ENCODE measurements at places on chromosomes 5 and 9. TPM values are rescaled to one million over a fixed set of nuclear protein-coding genes. Genes with fewer than 3 reads are reported as not detected.

Gene IL3
- 1.5 TPM for total RNA-seq

DNA sequence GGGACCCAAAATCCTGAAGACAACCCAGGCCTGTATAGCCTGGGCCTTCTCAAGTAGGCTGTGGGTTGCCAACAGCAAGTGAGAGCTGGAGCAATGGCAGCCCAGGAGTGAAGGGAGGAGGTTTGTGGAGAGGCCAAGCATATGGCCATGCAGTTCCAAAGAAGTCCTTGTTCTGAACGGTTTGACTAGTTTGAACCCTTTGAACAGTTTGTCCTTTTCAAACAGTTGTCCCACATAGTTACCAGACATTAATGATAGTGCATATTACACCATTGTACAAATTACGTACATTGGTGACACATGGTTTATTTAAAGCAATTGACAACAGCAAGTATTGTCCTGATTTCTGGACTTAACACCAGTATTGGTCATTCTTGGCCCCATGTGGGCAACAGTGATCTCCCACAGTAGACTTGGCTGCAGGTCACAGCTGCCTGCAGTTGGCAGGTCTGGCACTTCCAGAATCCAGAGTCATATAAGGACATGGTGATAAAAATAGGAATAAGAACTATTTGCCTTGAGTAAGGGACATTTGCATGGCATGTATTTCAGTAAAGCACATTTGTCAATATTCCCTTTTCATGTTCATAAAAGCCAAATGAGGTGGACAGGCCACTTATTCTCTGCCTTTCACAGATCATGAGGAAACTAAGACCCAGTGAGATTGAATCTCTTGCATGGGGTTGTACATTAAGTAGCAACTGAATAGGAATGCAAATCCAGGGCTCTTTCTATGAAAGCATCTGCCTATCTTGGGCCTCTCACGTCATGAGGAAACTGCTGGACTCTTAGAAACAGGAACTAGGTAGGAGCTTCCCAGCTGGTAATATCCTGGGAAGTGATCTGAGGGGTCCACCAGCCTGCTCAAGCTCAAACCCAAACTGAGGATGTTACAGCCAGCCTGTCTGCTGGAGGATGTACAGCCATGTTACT lies 30.3 kb downstream of the SLC25A48 start:
- H3K27me3 ChIP-seq = peaks cover 9% of the 10 kb centered on the region
- DNase-seq = no peak
- no peaks in the 10 kb centered on the region for H3K4me1 ChIP-seq
- H3K36me3 ChIP-seq = no peaks in the 10 kb centered on the region
- H3K4me3 ChIP-seq = no peak overlapping the region

GRCh38 chr5:93587597-93588351 lies 4.8 kb downstream of the NR2F1 start:
- peaks cover 26% of the 10 kb centered on the region for H3K4me1 ChIP-seq
- peak overlapping the region; percentile 72 for H3K27ac ChIP-seq
- H3K4me3 ChIP-seq = no peak overlapping the region
- peaks cover 73% of the 10 kb centered on the region for H3K27me3 ChIP-seq

GRCh38 chr5:68331192-68332079 lies 115.9 kb downstream of the PIK3R1 start:
- H3K4me3 ChIP-seq = no peak overlapping the region
- peaks cover 19% of the 10 kb centered on the region for H3K4me1 ChIP-seq
- H3K27ac ChIP-seq = no peak overlapping the region
- no peak for DNase-seq
- H3K36me3 ChIP-seq = no peaks in the 10 kb centered on the region

DNA sequence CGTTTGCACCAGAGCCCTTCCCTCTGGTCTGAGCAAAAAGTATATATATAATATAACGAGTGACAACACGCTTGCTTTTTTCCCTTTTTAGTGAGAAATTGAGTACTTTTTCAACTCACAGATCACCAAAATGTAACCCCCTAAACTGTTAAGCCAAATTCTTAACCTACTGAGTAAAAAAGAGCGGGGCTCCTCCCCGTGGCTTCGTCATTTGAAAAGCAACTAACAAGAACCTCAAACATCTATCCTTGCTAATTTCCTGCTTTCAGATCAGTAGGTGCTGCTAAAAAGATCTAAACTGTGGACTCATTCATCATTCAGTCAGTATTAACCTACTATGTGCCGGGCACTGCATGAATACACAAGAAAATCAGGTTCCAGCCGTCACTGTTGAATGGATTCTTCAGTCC lies 1.0 kb upstream of the PTBP3 start:
- H3K4me3 ChIP-seq = peak overlapping the region; percentile 94
- H3K27ac ChIP-seq = peak overlapping the region; percentile 98
- H3K4me1 ChIP-seq = peaks cover 26% of the 10 kb centered on the region
- peaks cover 2% of the 10 kb centered on the region for H3K36me3 ChIP-seq

DNA sequence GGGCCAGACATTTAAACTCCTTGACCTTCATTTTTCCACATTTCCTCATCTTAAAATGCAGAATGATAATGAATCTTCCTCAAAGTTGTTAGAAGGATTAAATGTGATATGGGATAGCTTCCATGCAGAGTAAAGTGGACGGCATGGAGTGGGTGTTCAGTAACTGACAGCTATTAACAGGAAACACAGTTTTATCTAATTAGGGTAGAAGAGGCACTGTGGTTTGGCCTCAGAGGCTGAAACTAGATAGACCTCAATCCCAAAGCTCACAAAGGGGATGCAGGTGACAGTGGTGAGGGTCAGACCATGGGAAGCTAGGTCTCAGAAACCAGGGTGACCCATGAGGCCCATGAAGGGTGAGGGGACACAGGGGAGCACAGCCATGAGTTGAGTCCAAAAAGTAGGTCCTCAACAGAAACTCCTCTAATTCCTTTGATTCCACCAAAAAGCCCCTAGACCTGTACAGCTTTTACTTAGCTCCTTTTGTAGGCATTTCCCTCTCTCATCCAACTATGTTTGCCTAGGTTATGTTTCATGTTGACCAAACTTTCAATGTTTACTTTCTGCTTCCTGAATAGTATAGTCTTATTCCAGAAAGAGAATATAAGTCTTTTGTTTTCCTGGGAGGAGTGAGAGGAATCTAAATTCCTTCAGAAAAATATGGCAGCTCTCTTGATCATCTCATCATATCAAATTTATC lies 27.9 kb upstream of the GLDC start:
- no peaks in the 10 kb centered on the region for H3K36me3 ChIP-seq
- H3K4me1 ChIP-seq = peaks cover 6% of the 10 kb centered on the region
- no peak overlapping the region for H3K4me3 ChIP-seq
- no peak overlapping the region for H3K27ac ChIP-seq
- H3K27me3 ChIP-seq = peaks cover 4% of the 10 kb centered on the region

Gene FSTL4
- not detected for total RNA-seq

Gene PAPPA
- total RNA-seq = not detected

- no peak overlapping the region for H3K27ac ChIP-seq
- no peaks in the 10 kb centered on the region for H3K4me1 ChIP-seq
- H3K4me3 ChIP-seq = no peak overlapping the region
- H3K27me3 ChIP-seq = peaks cover 13% of the 10 kb centered on the region
- DNase-seq = peak; percentile 30
Observed at GRCh38 chr5:135213466-135214239, 179.6 kb upstream of the PITX1 start.

GRCh38 chr5:16934677-16935153 lies 1.4 kb downstream of the MYO10 start:
- H3K36me3 ChIP-seq = no peaks in the 10 kb centered on the region
- H3K4me3 ChIP-seq = no peak overlapping the region
- H3K27me3 ChIP-seq = peaks cover 55% of the 10 kb centered on the region
- DNase-seq = no peak

Gene LHX2
- total RNA-seq = not detected

Gene GDA
- total RNA-seq = not detected

Gene S100Z
- 2.1 TPM for total RNA-seq

GRCh38 chr5:174692381-174692780 lies 32.0 kb upstream of the MSX2 start:
- H3K27ac ChIP-seq = no peak overlapping the region
- H3K27me3 ChIP-seq = peaks cover 54% of the 10 kb centered on the region
- no peak overlapping the region for H3K4me3 ChIP-seq
- no peaks in the 10 kb centered on the region for H3K36me3 ChIP-seq

DNA sequence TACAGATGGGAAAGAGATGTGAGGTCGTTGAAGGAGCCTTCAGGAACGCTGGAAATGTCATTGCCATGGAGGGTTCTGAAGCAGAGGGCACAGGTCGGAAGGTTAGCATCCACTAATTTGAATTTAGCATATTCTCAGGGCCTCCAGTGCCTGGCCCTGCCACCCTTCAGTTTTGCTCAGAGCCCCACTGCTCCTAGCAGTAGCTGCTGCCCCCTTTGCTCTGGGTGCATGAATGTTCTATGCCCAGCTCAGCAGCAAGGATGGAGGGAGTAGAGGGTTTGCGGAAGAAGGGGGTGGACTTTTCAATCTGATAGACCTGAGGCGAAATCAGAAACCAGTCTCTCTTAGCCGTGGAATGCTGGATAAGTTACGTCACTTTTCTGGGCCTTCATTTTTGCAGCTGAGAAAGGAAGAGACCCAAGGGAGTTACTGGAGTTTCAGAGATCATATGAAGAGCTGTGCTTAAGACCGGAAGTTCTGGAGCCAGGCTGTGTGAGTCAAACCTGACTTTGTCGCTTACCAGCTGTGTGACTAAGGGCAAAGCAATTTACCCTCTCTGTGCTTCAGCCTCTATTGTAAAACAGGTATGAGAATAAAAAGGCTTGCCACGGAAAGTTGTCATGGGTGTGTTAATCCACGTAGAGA lies 133.2 kb upstream of the PANK3 start:
- H3K4me1 ChIP-seq = no peaks in the 10 kb centered on the region
- H3K27me3 ChIP-seq = peaks cover 2% of the 10 kb centered on the region
- no peak for DNase-seq
- H3K36me3 ChIP-seq = no peaks in the 10 kb centered on the region
- H3K4me3 ChIP-seq = no peak overlapping the region

GRCh38 chr9:126421567-126422428 lies 95.2 kb downstream of the MVB12B start:
- no peak overlapping the region for H3K4me3 ChIP-seq
- H3K36me3 ChIP-seq = peaks cover 28% of the 10 kb centered on the region
- peaks cover 23% of the 10 kb centered on the region for H3K4me1 ChIP-seq
- H3K27ac ChIP-seq = no peak overlapping the region
- no peaks in the 10 kb centered on the region for H3K27me3 ChIP-seq

DNA sequence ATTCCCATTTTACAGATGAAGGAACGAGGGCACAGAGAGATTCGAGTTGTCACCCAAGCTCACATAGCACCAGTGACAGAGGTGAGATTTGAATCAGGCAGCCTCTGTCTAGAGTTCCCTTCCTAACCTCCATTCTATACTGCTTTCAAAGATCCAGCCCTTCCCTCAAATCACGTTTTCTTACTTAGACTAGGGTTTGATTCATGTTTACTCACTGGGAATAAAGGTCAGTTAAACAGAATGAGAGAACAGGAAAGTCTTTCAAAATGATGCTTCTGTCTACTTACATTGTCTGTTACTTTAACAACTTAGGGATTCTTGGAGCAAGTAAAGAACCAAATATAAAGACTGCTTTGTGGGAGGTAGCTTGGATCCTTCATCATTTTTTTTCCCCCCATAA lies 40.0 kb downstream of the ZFAND5 start:
- no peak overlapping the region for H3K27ac ChIP-seq
- no peak overlapping the region for H3K4me3 ChIP-seq
- no peaks in the 10 kb centered on the region for H3K4me1 ChIP-seq
- H3K27me3 ChIP-seq = peaks cover 5% of the 10 kb centered on the region
- DNase-seq = no peak

Gene ADAMTS19
- not detected for total RNA-seq

- H3K27me3 ChIP-seq = peaks cover 83% of the 10 kb centered on the region
- no peak for DNase-seq
- peaks cover 22% of the 10 kb centered on the region for H3K4me1 ChIP-seq
Observed at GRCh38 chr9:126617823-126618165, 4.1 kb downstream of the LMX1B start.

- DNase-seq = no peak
- no peak overlapping the region for H3K4me3 ChIP-seq
- no peaks in the 10 kb centered on the region for H3K36me3 ChIP-seq
- no peaks in the 10 kb centered on the region for H3K4me1 ChIP-seq
- H3K27ac ChIP-seq = no peak overlapping the region
Observed at GRCh38 chr5:165130656-165131055, 1625.2 kb downstream of the MAT2B start.

Gene DRD1
- total RNA-seq = not detected

Gene HEMGN
- total RNA-seq = 0.23 TPM

DNA sequence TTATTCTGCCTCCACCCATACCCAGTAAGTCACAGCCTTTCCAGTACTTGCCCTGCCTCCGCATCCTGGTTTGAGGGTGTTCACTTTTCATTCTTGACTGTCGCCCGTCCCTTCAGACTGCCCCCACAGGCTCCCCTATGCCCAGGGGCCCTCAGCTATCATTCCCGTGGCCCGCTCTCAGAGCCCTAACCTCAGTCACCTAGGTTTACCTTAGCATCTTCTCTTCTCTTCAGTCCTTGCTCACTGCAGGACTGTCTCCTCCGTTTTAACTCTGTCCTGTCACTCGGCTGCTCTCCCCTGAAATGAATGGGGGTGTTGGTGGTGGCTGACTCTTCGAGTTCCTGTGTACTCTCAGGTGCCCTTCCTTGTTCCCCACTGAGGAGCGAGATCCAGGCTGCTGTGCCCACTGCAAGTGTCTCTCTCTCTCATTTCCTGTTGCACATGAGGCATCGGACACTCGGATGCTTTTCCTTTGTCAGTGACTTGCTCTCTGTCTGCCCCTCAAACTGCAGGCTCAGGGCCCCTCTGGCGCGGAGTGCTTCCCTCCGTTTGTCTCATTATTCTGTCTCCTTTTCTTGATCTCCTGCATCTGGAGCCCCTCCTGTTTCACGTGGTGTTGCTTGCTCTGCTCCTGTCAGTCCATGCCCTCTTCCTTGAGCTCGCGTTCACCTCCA lies 89.8 kb downstream of the CACNA1B start:
- no peaks in the 10 kb centered on the region for H3K36me3 ChIP-seq
- H3K27me3 ChIP-seq = peaks cover 8% of the 10 kb centered on the region
- H3K27ac ChIP-seq = no peak overlapping the region
- no peaks in the 10 kb centered on the region for H3K4me1 ChIP-seq
- no peak overlapping the region for H3K4me3 ChIP-seq
- no peak for DNase-seq

Gene FBP2
- total RNA-seq = not detected

GRCh38 chr5:132020568-132021339 lies 9.3 kb upstream of the ACSL6 start:
- H3K27ac ChIP-seq = peak overlapping the region; percentile 91
- H3K4me3 ChIP-seq = no peak overlapping the region
- H3K27me3 ChIP-seq = peaks cover 47% of the 10 kb centered on the region
- no peaks in the 10 kb centered on the region for H3K36me3 ChIP-seq
- no peak for DNase-seq
- H3K4me1 ChIP-seq = peaks cover 48% of the 10 kb centered on the region

GRCh38 chr9:105968811-105969466 lies 274.6 kb downstream of the TMEM38B start:
- H3K4me3 ChIP-seq = no peak overlapping the region
- no peaks in the 10 kb centered on the region for H3K4me1 ChIP-seq
- H3K27ac ChIP-seq = no peak overlapping the region
- DNase-seq = no peak
- H3K36me3 ChIP-seq = no peaks in the 10 kb centered on the region
- H3K27me3 ChIP-seq = peaks cover 4% of the 10 kb centered on the region

Gene COL15A1
- total RNA-seq = 0.53 TPM

Gene DOCK2
- 271 TPM for total RNA-seq

Data from activated CD8-positive, alpha-beta memory T cell treated with anti-CD3 and anti-CD28 coated beads, Interleukin-2, amount 10 ng/mL, durations not matched to agents 7 days and 5 days (primary cell).